ENCODE measurements at places on chromosomes 5 and 9.
A peak's percentile ranks its signal among the peaks of the same experiment; 100 is the strongest.

- DNase-seq, result peak; percentile 47
Measured at GRCh38 chr9:129560881-129561306, 60.0 kb downstream of the C9orf50 start.

DNA sequence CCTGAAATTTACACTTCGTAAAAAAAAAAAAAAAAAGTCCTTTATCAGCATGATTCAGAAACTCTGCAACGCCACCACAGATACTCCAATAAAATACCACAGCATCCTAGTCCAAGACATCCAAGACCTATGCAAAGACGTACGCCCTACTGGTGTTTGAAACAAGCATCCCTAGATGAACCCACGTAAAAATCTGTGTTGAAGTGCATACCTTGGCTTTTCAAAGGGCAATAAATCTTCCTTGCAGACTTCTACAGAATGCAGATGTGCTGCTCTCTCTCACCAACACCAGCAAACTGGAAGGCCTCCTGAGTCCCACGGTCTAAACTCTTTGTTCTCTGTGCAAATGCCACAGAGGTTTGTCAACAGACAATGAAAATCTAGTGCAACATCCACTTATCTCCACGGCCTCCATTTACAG, 38.8 kb downstream of the MYO10 start:
- DNase-seq, result no peak

DNA sequence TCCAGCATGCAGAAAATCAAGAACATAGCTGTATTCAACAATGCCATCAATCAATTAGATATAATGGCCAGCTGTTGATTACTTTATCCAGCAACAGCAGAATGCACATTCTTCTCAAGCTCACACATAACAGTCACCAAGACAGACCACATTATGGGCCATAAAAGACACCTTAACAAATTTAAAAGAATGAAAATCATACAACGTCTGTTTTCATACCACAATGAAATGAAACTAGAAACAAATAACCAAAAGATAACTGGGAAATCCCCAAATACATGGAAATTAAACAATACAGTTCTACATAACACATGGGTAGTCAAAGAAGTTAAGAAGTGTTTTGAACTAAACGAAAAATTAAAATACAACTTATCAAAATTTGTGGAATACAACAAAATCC, 130.9 kb upstream of the GNA14 start:
- no peak for DNase-seq

GRCh38 chr9:134951461-134951860, 33.7 kb upstream of the FCN1 start:
- no peak for DNase-seq

DNA sequence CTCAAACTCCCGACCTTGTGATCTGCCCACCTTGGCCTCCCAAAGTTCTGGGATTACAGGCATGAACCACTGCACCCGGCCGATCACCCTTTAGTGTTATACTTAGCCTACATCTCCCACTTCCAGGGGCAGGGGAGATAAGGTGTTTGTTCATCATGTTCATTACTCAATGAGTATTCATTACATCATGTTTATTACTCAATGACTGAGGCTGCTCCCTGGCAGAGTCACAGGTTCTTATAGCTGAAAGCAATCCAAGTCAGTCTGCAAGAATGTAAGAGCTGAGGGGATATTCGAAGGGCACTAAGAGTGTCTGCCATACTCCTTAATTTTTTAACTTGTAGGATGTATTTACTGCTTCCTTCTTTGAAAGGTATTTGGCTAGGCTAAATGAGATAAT, 214.2 kb downstream of the SPATA31D1 start:
- DNase-seq, result peak; percentile 34

GRCh38 chr5:65837139-65837538, 89.2 kb upstream of the ERBIN start:
- DNase-seq, result no peak

GRCh38 chr9:71783120-71783523, 14.8 kb upstream of the CEMIP2 start:
- DNase-seq, result no peak

GRCh38 chr9:4508907-4509589, 18.8 kb downstream of the SLC1A1 start:
- no peak for DNase-seq

DNA sequence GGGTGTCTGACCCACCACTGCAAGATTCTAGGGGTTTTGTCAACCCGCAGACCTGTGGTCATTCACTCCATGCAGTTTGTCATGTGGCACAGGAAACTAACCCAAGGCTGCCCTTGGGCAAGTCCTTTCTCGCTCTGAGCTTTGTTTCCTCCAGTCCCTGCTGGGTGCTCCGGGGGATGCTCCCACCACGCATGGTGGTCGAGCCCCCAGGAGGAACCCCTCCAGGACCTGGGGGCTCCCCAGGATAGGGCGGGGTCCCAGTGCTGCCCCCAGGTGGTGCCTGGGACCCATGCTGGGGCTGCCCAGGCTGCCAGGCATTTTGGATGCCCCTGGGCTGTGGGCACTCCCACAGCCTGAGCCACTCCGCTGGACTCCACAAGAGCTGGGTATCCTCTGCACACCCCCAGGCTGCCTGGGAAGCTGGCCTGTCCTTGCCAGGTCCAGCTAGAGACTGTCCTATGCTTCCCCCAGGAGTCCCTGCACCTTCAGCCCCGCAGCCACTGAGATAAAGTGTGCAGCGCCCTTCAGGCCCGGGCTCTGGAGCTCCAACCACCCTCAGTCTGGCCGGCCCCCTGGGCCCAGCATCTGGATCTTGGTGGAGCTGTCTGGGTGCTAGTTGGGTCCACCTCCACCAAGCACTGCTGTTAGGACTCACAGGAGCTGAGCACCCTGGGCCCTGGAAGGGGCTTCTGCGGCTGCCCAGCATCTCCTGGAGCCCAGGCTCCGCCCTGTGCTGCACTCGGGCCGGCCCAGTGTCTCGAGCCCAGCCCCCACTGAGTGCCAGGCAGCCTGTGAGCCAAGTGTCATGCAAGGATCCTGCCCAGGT, 104.3 kb downstream of the PHF2 start:
- no peak for DNase-seq
